T follicular helper cell (primary cell): ENCODE measurements at places on chromosomes 3 and 15.

DNA sequence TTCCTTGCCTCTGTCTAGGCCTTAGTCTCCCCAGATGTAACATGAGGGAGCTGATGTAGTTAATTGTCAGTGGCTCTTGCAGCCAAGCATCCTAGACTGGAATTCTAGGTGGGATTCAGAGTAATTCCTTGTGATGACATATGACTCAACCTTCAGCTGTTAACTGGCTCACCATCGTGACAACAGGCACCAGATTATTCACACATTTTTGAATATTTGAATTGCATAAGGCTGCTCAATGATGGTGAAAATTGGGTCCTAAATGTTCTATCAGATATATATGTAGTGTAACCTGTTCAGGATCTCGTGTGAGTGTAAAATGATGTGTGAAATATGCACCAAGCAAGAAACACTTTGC lies 405.1 kb downstream of the LPP start:
- DNase-seq: no peak

DNA sequence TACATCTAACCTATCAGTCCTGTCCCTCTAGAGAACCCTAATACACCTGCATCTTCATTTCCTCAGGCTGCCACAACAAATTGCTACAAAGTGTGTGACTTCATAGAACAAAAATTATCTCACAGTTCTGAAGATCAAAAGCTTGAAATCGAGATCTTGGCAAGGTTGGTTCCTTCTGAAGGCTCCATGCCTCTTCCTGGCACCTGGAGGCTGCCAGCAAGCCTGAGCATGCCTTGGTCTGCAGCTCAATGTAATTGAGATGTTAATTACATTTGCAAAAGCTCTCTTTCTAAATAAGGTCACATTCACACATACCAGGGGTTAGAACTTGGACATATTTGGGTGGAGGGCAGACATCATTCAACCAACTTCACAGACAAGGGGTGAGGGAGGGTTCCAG lies 86.4 kb upstream of the ABHD17C start:
- DNase-seq: no peak

DNA sequence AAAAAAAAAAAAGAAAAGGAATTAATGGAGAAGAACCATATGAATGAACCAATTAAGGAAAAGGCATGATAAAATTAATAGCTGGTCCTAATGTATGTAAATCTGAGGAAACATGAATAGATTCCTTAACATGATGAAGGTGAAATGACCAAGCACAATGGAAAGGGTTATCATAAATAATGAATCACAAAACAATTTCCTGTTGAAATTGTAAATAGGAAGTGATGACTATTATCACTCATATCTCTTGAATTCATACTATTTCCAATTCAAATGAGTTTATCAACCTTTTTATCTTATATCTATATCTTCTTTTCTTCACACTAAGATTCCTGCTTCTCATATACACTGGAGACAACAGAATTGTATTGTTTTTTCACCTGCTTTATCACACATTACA lies 32.0 kb downstream of the AADACL2 start:
- no peak for DNase-seq

- no peak for DNase-seq
Observed at GRCh38 chr15:70535955-70536338, 227.4 kb downstream of the UACA start.

DNA sequence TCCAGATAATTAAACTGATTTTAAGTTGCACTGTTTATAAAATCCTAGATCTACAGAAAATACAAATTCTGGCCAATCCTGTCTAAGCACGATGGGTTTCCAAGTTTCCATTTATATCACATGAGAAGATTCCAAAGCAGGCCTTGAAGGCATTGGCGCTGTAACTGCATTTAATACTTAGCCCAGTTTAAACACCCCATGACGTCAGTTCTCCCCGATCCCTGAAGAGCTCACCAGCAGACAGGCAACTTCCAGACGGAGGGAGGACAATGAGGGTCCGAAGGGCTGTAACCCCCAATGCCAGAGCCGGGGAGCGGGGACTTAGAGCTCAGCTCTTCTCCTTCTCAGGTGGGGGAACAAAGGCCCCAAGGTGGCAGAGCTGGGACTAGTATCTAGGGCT lies 117.3 kb downstream of the XXYLT1 start:
- DNase-seq: no peak

GRCh38 chr3:122977746-122978466 lies 49.7 kb downstream of the SEMA5B start:
- DNase-seq: no peak

DNA sequence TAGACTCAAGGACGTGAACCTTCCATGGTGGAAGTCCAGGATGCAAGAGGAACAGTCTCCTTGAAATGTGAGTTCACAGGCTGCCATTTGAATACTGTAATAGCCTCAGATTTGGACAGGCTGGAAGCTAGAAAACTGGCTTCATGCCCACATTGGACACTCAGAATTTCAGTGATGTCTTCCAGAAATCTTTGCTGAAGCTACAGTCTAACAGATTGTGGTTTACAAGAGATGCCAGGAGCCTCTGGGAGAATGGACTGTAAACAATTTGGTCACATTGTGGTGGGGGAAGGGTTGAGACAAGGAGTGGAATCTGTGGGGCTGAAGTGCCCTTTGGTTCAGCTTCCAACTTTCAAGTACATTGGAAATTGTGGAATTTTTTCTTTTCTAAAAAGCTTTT lies 252.0 kb upstream of the PROK2 start:
- DNase-seq: no peak

DNA sequence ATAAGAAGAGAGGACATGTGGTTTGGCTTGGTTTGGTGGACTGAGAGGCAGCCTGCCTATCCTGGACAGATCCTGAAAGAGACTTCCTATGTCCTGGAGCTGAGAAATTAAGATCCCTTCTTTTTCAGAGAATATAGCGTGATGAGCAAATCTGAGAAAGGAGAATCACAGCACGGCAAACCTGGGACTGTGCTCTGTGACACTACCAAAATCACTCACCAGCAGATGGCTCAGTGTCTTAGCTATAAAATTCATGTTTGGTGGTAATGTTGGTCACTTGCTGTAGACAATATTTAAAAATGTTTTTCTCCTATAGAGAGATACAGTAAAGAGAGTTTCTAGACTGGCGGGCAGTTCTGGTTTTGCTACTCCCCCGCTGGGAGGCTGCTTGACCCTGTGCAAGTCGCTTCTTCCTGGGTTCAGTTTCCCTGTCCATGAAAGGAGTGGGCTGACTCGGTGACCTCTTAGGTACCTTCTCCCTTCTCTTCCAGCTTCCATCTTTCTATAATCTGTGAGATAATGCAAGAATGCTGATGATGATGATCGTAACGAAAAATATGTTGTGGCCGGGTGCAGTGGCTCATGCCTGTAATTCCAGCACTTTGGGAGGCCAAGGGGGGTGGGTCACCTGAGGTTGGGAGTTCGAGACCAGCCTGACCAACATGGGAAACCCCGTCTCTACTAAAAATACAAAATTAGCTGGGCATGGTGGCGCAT lies 7.6 kb upstream of the HES1 start:
- DNase-seq: no peak

DNA sequence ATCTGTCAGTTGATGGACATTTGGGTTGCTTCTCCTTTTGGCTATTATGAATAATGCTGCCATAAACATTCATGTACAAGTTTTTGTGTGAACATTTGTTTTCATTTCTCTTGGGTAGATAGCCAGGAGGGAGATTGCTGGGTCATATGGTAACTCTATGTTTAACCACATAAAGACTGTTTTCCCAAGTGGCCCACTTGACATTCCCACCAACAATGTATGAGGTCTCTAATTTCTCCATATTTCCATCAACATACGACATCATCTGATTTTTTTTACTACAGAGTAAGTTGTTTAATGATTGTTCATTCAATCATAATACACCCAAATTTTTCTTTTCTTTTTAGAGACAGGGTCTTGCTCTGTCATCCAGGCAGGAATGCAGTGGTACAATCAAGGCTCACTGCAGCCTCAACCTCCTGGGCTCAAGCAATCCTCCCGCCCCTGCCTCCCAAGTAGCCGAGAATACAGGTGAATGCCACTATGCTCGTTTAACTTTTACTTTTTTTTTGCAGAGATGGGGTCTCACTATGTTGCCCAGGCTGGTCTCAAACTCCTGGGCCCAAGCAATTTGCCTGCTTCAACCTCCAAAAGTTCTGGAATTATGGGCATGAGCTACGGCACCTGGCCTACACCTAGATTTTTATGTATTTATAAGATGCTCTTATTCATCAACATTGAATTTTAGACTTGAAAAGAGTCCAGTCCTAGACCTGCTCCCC lies 6.8 kb downstream of the IP6K1 start:
- DNase-seq: no peak

GRCh38 chr15:86489981-86490380 lies 410.3 kb downstream of the AGBL1 start:
- no peak for DNase-seq

- no peak for DNase-seq
Observed at GRCh38 chr3:63972196-63972595, 51.1 kb downstream of the PSMD6 start.

DNA sequence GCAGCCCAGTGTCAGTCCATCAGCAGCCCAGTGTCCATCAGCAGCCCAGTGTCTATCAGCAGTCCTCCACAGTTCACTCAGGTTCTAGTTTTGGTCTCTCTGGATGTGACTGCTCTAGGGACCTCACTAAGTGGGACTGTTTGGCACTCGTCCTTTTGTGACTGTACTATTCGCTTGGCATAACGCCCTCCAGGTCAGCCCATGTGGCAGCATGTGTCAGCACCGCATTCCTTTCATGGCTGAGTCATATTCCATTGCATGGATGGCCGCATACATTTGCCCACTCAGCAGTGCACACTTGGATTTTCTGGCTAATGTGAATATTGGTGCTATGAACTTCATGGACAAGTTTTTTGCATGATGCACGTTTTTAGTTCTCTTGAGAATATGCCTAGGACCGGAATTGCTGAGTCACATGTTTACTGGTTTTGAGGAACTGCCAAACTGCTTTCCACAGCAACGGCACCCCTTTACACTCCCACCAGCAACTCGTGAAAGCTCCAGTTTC lies 16.4 kb downstream of the CHST13 start:
- DNase-seq: no peak

GRCh38 chr15:100663086-100663914 lies 60.9 kb downstream of the ASB7 start:
- DNase-seq: no peak

- no peak for DNase-seq
Observed at GRCh38 chr15:92343924-92344643, 49.6 kb upstream of the ST8SIA2 start.

DNA sequence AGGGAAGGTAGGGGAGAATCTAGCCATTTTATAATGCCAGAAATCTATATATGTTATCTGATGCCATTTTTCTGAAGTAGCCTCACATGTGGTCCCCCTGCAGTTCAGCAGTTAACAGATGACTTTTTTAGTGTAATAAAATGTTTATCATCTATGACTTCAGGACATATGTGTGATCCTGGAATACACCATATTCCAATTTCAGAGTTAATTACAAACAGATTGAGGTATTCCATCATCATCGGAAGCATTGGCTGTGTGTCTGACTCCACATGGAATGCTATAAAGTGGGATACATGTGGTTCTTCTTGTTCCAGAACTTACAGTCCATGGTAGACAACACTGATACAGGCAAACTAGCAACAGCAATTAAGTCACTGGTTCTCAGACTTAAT lies 45.9 kb upstream of the LIMD1 start:
- DNase-seq: no peak

DNA sequence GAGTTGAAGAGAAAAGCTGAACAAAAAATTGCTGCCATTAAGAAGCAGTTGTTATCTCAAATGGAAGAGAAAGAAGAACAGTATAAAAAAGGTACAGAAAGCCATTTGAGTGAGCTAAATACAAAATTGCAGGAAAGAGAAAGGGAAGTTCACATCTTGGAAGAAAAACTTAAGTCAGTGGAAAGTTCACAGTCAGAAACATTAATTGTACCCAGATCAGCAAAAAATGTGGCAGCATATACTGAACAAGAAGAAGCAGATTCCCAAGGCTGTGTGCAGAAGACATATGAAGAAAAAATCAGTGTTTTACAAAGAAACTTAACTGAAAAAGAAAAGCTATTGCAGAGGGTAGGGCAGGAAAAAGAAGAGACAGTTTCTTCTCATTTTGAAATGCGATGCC lies 152.4 kb upstream of the LRRFIP2 start:
- no peak for DNase-seq

GRCh38 chr3:50124800-50125178 lies 30.3 kb upstream of the SEMA3F start:
- no peak for DNase-seq

- no peak for DNase-seq
Observed at GRCh38 chr3:132659000-132659364, 627 bp downstream of the ACAD11 start.

DNA sequence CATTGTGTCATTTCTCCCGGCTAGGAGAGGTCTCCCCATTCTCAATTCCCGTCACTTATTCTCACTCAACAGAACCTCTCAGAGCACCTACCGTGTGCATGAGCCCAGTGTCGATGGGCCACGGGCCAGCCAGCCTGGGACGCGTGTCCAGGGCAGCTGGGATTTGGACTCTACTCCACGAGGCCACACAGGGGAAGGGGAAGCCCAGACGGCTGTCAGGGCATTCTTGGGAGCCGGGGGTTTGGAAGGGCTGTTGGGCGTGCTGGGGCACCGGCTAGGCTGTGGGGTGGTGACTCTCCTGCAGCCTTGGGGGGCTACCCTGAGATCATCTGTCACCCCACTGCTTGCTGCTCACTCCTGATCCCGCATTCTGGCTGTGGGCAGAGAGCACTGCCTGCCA lies 41.7 kb upstream of the PCSK6 start:
- DNase-seq: no peak

GRCh38 chr3:151346292-151346691 lies 16.9 kb upstream of the P2RY13 start:
- no peak for DNase-seq

GRCh38 chr3:43953380-43953779 lies 262.6 kb downstream of the ABHD5 start:
- no peak for DNase-seq

GRCh38 chr3:170360466-170360865 lies 3.0 kb downstream of the SKIL start:
- no peak for DNase-seq
